ENCODE measurements at places on chromosomes 4 and X.

DNA sequence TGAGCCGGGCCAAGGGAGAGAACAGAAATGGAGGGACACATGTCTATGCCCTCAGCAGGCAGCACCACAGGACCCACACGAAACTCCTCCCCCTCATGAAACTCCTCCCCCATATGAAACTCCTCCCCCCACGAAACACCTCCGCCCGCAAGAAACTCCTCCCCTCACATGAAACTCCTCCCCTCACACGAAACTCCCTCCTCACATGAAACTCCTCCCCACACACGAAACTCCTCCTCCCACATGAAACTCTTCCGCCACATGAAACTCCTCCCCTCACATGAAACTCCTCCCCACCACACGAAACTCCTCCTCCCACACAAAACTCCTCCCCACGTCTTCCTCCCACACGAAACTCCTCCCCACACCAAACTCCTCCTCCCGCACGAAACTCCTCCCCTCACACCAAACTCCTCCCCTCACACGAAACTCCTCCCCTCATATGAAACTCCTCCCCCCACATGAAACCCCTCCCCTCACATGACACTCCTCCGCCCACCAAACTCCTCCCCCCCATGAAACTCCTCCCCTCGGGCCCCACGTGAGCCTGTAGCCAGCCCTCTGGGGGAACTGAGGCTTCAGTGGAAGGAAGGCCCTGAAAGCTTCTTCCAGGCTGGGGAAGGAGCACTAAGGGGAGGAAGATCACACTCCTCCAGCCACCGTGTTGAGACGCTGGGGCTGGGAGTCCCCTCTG lies 15.2 kb downstream of the ADRA2C start:
- peak; percentile 8 for DNase-seq

DNA sequence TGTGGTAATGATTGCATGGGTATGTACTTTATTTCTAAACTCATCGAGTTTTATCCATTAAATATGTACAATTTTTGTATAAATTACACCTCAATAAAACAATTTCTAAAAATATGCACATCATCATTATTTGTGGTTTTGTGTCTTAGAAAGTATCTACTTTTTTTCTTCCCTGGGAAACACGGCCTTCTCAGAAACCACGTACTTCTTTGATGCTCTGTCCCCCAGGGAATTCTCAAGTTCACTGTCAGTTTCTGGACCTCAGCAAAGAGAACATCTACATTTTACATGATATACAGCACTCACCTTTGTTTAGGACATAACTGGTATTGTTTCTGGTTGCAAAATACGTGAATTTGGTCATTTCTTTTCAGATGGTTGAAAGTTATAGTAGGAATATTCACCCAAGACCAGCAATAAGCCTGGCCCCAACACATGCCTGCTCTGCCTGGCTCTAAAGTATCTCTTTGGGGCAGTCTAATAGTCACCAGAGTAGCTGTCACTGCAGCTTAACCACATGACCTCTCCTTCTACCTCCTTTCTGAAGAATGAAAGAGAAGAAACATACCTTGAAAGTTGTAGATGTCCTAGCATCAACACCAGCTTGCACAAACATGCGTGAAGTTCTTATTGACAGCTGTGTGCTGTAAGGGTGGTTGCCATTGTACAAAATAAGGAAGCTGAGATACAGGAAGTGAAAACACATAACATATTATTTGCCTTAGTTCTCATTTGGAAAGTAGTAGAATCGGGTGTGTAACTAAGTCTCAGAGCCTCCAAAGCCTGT lies 48.4 kb upstream of the SPANXN4 start:
- no peak for DNase-seq

- no peak for DNase-seq
Observed at GRCh38 chrX:11210415-11210801, 82.8 kb upstream of the AMELX start.

DNA sequence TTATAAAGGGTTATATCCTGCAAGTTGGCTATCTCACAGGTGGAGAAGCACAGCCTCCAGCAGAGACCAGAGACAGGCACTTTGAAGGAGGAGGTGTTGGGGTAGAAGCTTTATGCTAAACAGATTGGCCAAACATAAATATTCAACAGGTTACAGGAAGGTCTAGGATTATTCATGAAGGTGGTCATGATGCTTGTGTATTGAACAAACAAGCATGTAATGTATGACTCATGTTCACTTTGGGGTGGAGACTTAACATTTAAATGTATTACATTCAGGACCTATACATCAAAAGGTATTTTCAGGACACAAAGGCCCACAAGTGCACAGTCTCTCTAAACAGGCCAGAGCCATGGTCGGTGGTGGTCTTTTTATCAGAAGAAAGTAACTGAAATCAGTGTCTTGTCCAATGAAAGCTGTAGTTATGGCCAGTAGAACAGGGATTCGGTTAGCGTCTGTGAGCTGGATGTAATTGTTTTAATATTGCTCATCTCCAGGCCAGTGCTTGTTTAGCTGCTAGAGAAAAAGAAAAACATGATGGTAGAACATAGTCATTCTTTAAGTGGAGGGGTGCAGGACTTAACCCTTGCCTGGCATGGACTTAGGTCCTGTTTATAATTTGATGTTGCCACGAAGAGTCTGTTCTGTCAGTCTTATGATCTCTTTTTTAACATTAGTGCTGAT lies 555.2 kb upstream of the PCDH10 start:
- DNase-seq, result no peak

- no peak for DNase-seq
Observed at GRCh38 chr4:180394312-180394711, 1848.9 kb upstream of the TENM3 start.

- no peak for DNase-seq
Observed at GRCh38 chr4:6749340-6750171, 33.0 kb upstream of the KIAA0232 start.

- DNase-seq, result no peak
Observed at GRCh38 chr4:76594173-76594572, 159.1 kb downstream of the SHROOM3 start.

DNA sequence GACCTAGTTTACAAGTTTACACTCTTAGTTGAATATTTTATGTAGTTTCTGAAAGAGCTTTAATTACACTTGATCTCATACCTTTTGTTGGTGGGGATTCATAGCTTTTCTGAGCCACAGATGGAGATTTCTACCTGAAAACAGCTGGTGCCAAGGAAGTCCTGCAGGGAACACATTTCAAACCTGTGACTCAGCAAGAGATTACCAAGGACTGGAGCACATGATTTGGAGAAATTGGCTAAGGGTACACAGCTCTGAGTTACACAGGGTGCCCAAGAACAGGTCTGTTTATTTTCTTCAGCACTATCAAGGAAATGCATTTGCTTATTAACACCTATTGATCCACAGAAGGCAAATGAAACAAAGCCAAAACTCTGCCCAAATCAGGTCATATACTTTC lies 691.5 kb downstream of the KCTD8 start:
- no peak for DNase-seq

GRCh38 chr4:85681921-85682320 lies 207.0 kb downstream of the ARHGAP24 start:
- no peak for DNase-seq

- peak; percentile 13 for DNase-seq
Observed at GRCh38 chrX:46208225-46208854, 336.9 kb downstream of the ZNF674 start.

Data from activated CD4-positive, alpha-beta T cell treated with anti-CD3 and anti-CD28 coated beads, Interleukin-10, Interleukin-2, amounts not matched to agents 100 ng/mL and 50 ng/mL, durations not matched to agents 16 hours and 8 hours (primary cell).